Activated T-helper 2 cell treated with anti-CD3 and anti-CD28 coated beads, Interferon-gamma antibody, Interleukin-2, Interleukin-4, amounts not matched to agents 10 μg/mL and 5 μg/mL and 100 μg/mL, durations not matched to agents 14 hours and 24 hours and 36 hours (primary cell): ENCODE measurements at places on chromosomes 13 and 19.

- DNase-seq, result no peak
Observed at GRCh38 chr19:50488389-50489194, 11.9 kb upstream of the GARIN5A start.

- DNase-seq, result no peak
Observed at GRCh38 chr13:82963226-82964099, 918.8 kb downstream of the SLITRK1 start.

- DNase-seq, result no peak
Observed at GRCh38 chr13:32370805-32371204, 55.5 kb downstream of the BRCA2 start.

DNA sequence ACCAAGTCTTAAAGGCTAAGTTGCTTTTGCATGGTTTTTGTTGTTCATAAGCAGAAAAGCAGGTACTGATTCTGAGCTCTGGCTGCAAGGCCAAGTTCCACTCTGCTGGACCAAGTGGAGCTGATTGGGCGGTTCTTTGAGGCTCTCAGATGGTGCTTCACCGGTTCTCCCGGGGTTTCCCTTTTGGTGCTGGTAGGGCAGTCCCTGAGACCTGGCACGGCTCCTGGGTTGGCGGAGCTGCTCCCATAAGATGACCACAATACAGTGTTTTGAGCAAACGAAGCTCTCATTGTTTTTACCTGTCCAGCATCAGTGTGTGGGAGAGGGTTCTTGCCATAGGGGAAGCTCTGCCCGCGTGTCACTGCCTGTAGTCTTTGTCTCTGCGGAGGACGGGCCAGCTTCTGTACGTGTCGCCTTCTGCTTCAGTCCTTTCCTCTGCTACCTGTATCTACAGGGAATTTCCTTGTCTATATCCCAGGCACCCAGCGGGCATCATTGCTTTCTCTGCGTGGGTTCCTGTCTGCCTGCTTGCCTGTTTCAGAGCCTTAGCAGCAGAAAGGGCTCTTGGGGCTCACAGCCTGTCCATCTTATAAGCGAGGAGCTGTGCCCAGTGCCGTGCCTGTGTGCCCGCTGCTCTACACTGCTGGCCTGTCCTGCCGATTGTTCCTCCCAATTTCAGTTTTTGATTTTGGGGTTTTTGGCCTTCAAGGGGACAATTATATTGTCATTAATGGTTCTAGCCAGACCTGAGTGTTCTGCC, 2.3 kb downstream of the U2AF2 start:
- DNase-seq, result no peak

DNA sequence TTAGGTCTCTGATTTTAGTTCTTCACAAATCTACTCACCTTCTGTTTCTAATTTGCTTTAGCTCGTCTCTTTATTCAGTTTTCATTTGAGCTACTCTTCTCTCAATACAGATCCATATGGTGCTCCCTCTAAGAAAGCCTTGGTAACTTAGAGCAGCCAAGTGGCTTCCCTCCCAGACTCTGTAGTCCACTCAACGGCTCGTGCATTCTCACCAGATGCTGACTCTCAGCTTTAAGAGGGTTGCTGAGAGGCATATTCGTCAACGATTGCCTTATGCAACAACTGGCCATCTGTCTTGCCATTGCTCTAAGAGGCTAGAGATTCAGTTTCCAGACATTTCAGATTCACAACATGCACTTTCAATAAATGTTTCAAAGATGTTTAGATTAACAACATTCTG, 785.8 kb upstream of the SLC10A2 start:
- no peak for DNase-seq
